B cell (primary cell): ENCODE measurements at places on chromosomes 13 and 19. TPM values are rescaled to one million over a fixed set of nuclear protein-coding genes. Genes with fewer than 3 reads are reported as not detected.

KIR2DL1 gene
- total RNA-seq = not detected in 2 replicates

CIC gene
- 119 and 123 TPM in 2 replicates for total RNA-seq

DNA sequence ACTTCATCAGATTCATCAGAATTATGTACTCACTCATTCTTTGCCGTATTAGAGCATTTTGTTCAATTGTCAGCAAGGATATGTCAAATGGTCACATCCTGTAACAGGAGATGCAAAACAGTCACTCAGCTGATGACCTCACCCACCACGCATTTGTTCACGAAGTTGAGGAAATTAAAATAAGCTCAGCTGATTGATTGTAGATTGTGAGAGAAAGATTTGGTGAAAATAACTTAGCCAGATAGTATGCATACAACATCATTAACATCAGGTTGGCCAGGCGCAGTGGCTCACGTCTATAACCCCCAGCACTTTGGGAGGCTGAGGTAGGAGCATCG is 22.6 kb upstream of the CDC16 start:
- no peak for DNase-seq

- no peak for DNase-seq
Observed at GRCh38 chr19:1394252-1395193, 6.8 kb downstream of the GAMT start.

DNA sequence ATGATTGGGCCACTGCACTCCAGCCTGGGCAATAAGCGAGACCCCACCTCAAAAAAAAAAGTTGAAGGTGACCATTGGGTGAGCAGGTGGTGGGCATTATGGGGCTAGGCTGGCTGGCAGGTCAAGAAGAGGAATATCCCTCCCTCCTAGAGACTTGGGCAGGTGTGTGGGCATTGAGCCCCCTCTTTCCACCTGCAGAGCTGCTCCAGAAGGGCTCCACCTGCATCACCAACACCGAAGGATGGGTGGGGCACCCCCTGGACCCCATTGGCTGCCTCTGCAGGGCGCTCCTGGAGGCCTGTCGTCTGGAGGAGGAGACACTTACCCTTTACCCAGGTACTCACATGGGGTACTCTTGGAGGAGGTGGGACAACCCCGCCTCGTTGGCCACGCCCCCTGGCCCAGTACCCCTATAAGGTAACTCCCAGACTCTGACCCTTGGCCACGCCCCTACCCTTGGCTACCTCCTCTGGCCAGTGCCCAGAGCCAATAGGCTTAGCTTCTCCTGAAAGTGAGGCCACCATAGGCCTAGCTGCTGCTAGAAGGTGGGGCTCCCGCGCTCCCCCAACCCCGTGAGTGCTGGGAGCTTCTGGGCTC is 21.9 kb downstream of the ZSWIM4 start:
- DNase-seq = peak; percentile 36

IL12RB1 gene
- total RNA-seq = 24.5 and 24.8 TPM in 2 replicates

DNA sequence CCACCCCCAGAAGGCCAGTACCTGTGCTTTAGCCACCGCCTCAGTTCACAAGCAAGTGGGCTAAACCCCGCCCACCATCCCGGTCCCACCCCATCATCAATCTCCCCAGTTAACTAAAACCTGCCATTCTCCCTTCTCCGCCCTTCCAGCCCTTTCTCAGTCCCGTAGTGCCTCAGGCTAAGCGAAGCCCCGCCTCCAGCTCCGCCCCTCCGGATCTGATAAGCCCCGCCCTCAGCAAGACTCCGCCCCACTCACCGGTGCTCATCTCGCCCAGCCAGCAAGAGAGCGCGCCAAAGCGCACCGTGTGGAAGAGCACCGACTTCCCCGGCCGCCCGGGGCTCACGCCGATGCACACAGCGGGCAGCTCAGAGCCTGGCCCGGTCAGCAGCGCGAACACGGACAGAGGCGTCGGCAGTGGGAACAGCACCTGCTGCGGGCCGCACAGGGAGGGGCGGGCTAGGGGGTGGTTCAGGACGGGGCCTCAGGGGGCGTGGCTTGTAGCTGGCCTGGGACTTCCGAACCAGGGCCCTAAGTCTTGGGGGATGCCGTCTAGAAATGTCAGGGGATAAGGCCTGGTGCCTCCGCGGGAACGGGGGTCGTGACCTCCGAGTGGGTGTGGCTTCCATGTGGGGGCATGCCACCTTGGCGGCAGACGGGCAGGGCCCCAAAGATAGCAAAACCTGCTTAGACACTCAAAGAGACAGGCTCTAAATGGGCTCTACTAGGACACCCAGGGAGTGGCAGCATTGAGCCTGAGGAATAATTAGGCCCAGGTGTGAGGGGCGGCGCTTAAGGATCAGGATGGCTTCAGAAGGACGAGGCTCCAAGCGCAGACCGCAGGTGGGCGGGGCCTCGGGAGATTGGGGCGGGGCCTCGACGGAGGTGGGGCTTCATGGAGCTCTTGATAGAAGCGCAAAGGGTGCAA is 21.4 kb downstream of the MAP4K1 start:
- DNase-seq = no peak

- DNase-seq = no peak
Observed at GRCh38 chr19:3931041-3931440, 1.8 kb upstream of the NMRK2 start.

- DNase-seq = no peak
Observed at GRCh38 chr13:57552437-57552836, 79.1 kb upstream of the PCDH17 start.

GRCh38 chr13:65499256-65499655 is 1730.9 kb downstream of the PCDH9 start:
- DNase-seq = no peak

UBXN6 gene
- total RNA-seq = 75.8 and 82.0 TPM in 2 replicates

GRCh38 chr19:33528404-33528803 is 6.8 kb upstream of the PEPD start:
- no peak for DNase-seq

DNA sequence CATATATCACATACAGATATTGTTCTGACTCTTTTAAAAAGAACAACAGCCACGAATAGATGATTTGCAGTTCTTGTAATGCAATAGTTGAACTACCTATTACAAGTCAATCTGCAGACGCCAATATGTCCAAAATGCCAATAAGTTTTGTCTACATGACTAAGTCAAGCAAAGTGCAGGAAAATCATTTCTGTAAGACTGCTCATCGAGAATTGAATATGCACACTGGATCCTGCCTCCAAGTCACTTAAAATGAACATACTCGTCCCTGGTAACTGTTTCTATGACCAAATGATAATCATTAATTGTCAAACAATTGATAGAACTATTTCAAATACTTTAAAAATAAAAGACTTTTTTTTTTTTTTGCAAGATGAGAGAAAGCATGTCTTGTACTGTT is 375.6 kb downstream of the ITGBL1 start:
- DNase-seq = no peak
